ENCODE measurements at places on chromosomes 2 and 18.

DNA sequence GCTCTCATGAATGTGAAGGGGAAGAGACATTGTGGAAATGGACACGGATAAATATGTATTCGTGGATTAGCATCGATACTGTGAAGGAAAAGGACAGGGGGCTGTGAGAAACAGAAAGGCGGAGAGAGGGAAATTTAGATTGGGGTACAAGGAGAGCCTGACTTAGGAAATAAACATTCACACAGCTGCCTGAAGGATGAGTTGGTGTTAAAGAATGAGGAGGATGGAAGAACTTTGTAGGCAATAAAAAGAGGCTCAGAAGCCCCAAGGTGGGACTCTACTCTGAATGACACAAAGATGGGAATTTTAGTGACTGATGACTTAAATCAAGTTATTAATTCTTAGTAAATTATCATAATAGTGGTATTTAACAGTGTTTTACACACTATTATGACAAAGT is 10.1 kb downstream of the MYO1B start:
- no peak for DNase-seq

DNA sequence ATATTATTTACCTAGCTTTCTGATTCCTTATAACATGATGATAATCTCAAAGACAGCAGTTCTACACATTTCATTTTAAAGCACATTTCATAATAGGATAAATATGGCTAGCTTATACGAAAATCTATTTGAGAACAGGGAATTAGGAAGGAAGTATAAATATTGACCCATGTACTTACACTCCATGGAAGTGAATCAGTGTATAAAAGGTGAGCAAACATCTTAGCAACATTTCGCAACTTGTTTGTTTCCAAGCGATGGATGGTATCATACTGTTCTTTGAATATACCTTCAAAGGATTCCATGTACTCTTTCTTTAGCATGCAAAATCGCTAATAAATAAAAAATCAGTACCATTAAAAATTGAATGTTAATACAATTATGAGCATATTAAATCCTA is 53.1 kb downstream of the CWC22 start:
- no peak for DNase-seq

DNA sequence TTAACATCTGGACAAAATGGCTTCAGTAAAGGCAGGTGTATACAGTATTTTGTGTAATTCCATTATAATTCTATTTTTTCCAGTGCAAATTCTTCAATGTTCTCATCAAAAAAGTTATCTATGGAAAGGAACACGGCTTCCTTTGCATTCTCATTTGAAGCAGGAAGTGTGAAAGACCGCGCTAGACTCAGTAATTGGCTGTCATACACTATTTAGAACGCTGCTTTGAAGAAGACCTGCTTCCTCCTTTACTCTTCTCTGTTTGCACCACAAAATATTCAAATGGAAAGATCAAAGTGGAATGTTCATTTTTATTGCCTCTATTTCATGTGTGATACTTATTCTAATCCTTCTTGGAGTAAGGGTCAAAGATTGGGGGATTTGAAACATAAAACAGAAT is 883.7 kb downstream of the TSN start:
- no peak for DNase-seq

GRCh38 chr2:40281021-40281940 is 170.6 kb downstream of the SLC8A1 start:
- no peak for DNase-seq

Data from thymus (tissue), 14 donors.